ENCODE measurements at places on chromosomes 12 and 14.

DNA sequence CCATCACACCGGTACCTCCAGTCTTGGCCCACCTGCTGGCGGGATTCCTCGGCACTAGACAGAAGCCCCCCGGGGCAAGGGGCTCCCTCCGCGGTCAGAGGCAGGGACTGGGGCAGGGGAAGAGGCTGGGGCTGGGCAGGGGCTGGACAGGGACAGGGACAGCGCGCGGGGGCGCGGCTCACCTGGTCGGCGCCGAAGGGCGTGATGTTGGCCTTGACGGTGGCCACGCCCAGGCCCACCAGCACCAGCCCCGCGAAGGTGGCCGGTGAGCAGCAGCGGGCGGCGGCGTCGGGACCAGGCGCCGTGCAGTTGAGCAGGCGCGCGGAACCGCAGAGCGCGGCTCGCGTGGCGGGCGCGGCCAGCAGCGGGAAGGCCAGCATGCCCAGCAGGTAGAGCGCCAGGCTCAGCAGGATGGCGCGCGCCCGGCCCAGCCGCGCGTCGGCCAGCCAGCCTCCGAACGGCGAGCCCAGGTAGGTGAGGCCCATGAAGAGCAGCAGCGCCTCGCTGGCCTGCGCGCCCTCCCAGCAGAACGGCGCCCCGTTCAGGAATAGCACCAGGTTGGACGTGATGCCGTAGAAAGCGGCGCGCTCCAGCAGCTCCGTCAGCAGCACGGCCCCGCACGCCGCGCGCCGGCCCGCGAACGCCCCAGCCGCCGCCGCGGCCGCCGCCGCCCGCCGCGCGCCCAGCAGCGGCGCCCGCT lies 392 bp downstream of the SLC15A4 start:
- DNase-seq: no peak

DNA sequence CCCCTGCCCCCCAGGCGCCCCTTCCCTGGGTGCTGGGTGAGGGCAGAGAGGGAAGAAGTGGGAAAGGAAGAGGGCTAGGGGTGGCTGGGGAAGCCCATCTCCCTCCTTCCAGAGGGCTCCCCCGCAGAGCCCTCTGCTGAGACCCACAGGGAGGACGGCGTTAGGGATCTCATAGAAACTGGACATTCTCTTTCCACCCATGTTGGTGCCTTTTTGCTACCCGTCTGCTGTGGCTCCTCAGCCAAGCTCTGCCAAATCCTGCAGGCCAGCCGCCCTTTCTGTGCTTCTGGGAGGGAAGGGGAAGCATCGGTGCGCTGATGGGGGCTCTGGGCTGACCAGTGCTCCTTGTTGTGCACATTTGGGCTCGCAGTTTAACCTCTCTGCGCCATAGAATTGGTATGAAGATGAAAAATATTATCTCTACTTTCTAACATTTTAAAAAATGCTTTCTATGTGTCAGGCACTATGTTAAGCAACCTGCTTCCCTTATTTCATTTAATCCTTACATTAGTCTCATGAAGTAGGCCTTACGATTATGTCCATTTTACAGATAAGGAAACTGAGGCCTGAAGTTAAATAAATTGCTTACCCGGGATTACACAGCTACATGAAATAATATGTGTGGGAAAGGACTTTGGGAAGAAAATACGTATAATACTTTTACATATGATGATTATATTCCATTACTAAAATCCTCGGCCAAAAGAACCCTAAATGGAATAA lies 981 bp downstream of the SLC48A1 start:
- DNase-seq: no peak

DNA sequence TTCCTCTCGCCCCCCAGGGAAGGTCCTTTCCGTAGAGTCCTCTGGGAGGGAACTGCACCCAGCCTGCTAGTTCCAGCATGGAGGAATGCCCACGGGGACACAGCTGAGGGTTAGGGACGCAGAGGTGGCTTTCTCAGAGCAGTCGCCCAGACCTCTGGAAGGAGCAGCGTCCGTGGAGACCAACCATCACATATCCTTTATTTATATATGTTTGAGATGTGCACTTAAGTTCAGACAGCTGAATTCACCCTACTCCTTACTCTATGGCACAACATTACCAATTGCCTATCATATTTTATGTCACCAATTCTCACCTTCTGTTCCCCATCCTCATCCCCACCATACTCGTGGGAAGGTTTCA lies 305.6 kb upstream of the DIO3 start:
- DNase-seq: no peak

- DNase-seq: no peak
These were observed 35.3 kb upstream of the PPP1R13B start for GRCh38 chr14:103882503-103883262.

- peak; percentile 61 for DNase-seq
These were observed 15.8 kb downstream of the VDR start for GRCh38 chr12:47889040-47889439.

GRCh38 chr12:1384910-1385309 lies 209.5 kb downstream of the FBXL14 start:
- no peak for DNase-seq

- DNase-seq: peak; percentile 36
These were observed 17.9 kb upstream of the CLEC7A start for GRCh38 chr12:10147714-10148403.

DNA sequence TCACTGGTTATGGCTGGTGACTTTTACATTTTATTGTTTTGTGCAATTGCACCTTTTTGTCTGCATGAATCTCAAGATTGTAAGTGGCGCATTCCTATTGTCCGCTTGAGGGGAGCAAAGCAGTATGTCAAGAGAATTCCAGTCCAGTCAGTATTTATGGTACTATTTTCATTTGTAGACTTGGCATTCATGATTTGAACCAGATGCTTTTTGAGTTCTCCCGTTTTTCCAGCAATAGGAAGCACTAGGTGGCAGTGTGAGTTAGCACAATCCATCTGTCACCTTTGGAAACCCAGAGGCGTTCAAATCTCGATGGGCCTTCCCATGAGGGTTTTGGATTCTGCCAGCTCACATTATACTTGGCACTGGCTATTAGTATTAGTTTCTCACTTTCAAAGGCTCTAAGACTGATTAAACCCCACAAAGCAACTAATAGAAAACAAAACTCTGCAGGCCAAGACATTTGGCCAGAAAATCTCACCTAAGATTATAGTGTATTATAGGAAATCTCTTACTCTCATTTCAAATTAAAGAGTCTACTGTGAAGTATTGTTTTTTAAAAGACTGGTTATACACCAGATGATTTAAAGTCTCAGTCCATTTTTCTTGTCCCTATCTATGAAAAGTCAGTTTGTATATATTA lies 2.2 kb downstream of the DACT1 start:
- DNase-seq: peak; percentile 31

- peak; percentile 86 for DNase-seq
These were observed 229.6 kb downstream of the BCAT1 start for GRCh38 chr12:24719293-24719721.

- no peak for DNase-seq
These were observed 2.6 kb upstream of the DDX47 start for GRCh38 chr12:12810553-12811021.

DNA sequence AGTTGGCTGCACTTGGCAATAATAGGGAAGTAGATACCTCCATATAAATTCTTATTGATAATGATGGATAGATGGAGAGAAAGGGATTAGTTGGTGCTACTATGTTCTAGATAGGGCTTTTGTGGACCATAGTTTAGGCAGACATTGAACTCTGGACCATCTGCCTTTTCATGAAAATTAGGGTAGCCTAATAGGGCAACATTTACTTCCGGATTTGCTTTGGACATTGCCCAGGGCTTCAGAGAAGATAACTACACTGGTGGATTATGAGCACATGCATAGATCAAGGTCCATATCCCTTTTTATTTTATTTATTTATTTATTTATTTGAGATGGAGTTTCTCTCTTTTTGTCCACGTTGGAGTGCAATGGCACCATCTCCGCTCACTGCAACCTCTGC lies 70.5 kb downstream of the FIGNL2 start:
- DNase-seq: no peak

DNA sequence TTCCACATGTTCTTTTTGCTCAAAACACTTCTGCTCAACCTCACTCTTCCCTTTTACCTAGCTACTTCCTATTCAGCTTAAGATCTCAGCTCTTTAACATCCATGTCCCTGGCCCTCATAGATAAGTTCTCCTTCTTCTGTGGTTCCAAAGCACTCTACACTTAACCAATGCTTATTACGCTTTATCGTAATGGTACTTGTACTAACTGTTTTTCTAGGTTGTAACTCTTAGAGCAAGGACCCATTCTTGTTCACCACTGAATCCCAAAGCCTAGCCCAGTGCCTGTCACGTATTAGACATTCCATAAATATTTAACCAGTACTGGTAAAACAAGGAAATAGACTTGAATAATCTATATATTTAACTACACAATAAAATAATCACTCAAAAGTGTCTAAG lies 5.3 kb downstream of the SLC41A2 start:
- DNase-seq: no peak

GRCh38 chr14:94001501-94002396 lies 4.6 kb downstream of the CCDC197 start:
- peak; percentile 72 for DNase-seq

DNA sequence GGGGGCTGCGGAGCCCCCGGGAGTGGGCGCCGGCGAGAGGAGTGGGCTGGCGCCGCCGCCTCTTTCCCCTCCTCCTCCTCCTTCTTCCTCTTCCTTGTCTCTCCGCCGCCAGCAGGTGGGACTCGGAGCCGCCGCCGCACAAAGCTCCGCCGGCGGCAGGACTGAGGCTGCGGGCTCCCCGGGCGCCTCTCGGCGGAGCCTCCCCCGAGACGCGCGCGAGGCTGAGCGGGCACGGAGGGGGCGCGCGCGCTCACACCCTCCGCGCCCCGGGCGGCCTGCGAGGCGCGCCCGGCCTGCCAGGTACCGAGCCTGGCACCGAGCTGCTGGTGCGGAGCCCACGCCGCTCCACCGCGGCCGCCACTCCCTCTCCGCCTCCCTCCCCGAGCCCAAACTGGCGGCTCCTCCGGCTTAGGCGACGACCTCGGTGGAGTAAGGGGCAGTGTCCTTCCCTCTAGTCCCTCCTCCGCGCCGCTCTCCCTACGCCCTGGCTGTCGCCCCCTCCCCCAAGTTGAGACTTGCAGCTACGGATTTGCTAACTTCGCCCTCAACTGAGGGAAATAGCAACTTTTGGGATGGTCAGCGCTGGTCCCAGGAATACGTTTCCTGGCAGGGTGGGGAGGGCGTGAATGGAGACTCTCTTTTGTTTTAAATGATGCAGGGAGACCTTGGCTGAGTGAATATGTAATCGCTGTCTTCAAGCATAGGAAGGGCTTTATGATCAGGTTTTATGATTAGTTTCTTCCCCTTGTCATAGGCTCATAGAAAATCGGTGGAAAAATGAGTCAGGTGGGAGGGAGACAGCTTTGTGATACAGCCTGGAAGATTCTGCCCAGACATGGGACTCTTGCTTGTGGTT lies 199.5 kb upstream of the CAND1 start:
- DNase-seq: peak; percentile 9

DNA sequence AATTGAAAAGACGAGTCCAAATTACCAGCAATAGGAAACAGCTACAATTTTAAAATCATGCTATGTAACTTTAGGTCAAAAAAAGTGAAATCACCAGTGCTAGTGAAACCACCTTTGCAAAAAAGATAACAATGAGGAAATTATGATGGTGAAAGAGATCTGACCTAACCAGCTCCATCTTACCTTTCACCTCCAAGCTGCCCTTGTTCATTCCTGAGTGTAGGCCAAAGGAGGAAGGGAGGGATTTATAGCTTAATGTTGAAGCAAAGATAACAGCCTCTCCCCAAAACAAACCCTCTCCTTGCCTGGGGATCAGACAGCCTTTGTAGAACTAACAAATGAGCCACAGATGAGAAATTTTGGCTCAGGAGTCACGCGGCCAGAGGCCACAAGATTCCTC lies 83.2 kb upstream of the EIF5 start:
- no peak for DNase-seq

GRCh38 chr12:30748147-30748546 lies 6.6 kb downstream of the CAPRIN2 start:
- DNase-seq: no peak

DNA sequence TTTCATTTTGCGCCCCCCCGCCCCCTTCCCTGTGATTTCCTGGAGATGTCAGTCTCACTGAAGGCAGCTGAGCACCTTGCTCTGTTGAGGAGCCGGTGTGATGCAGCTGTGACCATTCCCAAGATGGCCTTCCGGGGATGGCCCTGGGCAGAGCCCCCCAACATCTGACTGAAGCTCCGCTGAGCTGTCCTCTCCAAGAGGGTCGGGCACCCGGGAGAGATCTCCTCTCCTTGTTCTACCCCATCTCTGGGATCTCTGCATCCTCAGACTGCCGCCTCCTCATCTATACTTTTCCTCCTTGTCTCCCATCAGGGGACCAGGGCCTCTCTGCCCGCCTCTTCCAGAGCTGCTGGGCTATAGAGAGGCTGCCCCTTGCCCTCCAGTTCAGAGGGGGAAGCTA lies 965 bp upstream of the SMOC1 start:
- DNase-seq: no peak

GRCh38 chr14:31400031-31400638 lies 20.2 kb downstream of the HEATR5A start:
- DNase-seq: peak; percentile 15

- no peak for DNase-seq
These were observed 143.2 kb downstream of the ZFP36L1 start for GRCh38 chr14:68649476-68650189.

GRCh38 chr12:56751712-56752598 lies at the start of gene PRIM1:
Gene PRIM1, minus strand, starts transcription at chr12:56752323. Its CDS starts 25 bp downstream, at chr12:56752298.
- peak; percentile 92 for DNase-seq

- DNase-seq: peak; percentile 9
These were observed 123.0 kb downstream of the GLT1D1 start for GRCh38 chr12:128976120-128976738.

DNA sequence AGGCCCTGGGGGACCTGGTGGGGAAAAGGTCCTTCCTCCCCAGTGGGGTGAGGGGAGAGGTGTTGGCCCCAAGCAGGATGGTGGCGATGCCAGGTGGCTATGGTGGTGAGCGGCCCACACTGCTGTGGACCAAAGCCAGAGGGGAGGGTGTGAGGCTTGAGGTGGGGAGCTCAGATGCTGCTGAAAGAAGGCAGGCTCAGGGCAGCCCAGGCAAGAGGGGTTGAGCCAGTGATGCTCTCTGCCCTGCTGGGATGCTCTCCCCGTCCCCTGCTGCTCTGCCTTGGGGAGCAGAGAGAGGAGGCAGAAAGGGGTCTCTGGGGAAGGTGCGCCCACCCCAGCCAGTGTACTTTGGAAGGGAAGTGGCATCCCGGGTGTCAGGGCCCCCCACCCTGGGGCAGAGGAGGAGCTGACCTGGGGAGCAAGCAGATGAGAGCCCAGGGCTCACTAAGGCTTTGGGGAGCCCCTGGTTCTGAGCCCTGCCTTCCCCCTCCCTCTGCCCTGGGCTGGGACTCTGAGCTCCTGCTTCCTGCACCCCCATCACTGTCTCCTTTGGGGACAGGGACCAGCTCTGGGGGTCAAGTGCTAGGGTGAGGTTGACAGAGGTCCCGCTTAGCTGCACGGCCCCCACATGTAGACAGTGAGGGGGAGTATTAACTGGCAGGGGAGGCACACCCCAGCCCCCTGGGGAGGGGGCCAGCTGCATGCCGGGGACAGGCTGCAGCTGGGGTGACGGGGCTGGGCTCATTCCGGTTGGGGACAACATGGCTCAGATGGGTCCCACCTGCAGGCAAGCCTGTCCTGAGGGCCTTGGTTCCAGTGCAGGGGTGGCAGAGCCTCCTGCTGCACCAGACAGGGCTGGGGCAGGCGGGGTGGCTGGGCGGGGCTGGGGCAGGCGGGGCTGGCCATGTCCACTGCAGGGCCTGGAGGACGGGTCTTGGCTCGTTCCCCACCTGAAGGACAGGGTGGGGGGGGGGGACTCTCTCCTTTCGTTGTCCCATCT lies 124.4 kb downstream of the KIF26A start:
- DNase-seq: no peak

GRCh38 chr12:52097045-52097666 lies 17.7 kb downstream of the SMIM41 start:
- DNase-seq: no peak

- DNase-seq: no peak
These were observed 24.8 kb upstream of the AKAP6 start for GRCh38 chr14:32304296-32304695.
